Left ventricle myocardium inferior (tissue), 1 donor: ENCODE measurements at places on chromosomes 2 and 18. TPM values are rescaled to one million over a fixed set of nuclear protein-coding genes. Genes with fewer than 3 reads are reported as not detected.

Gene SLC19A3
- 0.74 TPM for total RNA-seq

Gene IL18R1
- total RNA-seq, result 1.8 TPM

Gene KCNK3
- 3.2 TPM for total RNA-seq

Gene CRYGA
- not detected for total RNA-seq

Gene ATF2
- total RNA-seq, result 24.1 TPM

DNA sequence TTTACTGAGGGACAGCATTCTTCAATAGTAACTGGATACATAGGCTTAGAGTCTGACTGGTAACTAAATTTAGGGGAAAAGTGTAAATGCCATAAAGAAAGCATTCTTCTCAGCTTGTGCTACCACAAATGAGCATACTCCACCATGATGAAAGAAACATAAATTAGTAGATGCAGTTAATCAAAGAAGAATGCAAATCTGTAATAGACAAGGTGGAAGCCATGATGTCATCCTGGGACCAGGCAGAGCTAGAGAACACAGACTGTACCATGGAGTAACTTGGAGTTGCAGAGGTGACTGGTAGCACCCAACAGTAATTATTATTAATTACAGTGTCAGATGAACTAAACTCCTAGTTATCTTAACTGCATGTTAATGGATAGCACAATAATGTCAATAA, 51.7 kb downstream of the RBKS start:
- DNase-seq, result no peak

DNA sequence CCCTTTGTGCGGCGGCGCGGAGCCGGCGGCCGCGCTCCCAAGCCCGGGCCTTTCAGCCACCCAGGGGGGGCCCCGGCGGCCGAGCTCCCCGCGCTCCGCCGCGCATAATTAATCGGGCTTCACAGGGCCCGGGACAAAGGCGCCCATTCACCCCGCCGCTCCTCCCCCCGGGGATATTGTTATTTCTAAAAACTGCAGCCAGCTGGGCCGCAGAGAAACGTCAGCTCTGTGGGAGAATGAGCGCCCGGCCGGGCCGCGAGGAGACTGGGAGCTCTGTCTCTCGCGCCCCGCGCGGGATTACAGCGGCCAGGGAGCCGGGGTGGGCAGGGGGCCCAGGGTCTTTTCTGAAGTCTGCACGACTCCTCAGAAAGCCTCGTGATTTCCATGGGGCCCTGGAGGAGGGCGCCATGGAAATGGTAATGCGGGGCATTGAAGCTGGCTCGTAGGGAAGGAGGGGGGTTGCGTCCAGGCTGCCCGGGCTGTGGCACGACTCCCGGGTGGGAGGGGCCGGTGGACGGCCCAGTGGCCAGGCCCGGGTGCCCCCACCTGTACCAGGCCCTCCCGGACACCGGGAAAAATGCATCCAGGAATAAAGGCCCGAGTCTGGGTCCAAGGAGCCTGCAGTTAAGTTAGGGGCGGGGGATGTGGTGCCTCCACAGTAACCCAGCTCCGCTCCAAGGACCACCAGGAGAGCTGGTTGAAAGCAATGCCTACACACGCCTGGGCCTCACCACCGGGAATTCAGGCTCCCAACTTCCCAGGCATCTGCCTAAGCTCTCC, 125.3 kb downstream of the ZFP36L2 start:
- DNase-seq, result peak; percentile 76

- DNase-seq, result no peak
Observed at GRCh38 chr2:17544256-17544655, 3.8 kb downstream of the VSNL1 start.

DNA sequence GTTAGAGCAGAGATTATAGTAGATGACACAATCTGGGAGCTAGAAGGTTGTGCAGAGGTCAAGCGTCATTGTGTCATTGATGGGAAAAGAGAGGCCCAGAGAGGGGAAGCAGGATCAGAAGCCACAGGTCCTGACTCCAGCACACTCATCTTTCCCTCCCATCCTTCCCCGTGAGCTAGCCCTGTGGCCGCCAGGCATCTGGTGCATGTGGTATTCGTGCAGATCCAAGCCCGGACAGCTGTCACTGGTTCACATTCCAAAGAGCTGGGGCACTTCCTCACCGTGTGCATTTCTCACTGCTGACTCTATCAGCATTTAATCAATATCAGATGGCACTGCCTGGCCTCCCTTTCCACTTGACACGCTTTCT, 94.1 kb upstream of the THOC1 start:
- no peak for DNase-seq

DNA sequence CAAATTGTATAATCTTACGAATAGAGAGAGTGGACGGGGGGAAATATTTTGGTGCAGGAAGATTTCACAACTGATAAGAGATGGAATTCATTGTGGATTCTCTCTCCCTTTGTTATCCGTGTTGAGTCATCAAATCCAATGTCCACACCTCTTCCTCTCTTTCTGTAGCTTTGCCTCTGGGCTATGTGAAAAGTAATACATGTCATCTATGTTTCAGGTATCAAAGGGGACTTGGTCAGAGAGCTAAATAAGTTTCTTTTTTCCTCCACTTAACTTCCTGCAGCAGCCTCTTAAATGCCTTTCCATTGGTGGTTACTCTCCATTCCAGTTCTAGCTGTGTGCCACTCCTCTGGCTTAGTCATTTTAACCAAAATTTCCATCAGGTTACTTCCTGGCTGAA, 169.3 kb upstream of the NXPH2 start:
- no peak for DNase-seq

- no peak for DNase-seq
Observed at GRCh38 chr2:136727973-136728699, 37.2 kb upstream of the THSD7B start.

GRCh38 chr2:188884046-188884445, 90.1 kb upstream of the COL3A1 start:
- DNase-seq, result no peak
